Hematopoietic multipotent progenitor cell (in vitro differentiated cells): ENCODE measurements at places on chromosomes 5 and 9. TPM values are rescaled to one million over a fixed set of nuclear protein-coding genes. Genes with fewer than 3 reads are reported as not detected.

Gene TMEM174
- total RNA-seq, result not detected

Gene PLK2
- 44.2 TPM for total RNA-seq

DNA sequence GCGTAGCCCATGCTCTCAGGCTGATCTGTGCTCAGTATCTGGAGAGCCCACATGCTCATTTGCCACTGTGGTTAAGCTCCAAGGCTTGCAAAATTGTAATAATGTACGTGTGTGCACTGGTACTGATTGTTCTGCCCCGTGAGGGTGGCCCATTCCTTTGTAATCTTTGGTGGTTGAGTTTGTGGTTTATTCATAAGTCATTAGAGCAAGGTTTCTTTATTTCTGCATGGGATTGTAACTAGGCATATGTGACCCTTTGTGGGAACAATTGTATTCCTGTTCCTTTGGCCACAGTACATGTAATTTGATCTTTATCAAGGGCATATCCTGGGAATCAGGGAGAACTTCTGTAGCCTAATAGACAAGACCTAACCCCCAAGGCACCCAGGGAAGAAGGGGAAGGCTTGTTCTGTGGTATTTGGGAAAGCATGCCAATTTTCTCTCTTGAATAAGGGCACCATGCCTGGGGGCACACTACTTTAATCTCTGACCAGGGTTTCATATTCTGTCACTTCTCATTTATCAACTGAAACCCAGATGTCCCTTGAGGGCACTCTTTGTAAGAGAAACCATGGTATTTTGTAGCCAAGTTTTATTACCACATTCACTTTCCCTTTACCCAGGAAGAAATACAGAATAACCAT, 74.6 kb downstream of the NPR3 start:
- DNase-seq, result peak; percentile 60

- DNase-seq, result no peak
These were observed 420.2 kb downstream of the CDH12 start for GRCh38 chr5:22432905-22433304.

Gene STK32A
- total RNA-seq, result not detected

GRCh38 chr5:3197304-3198073, 398.1 kb upstream of the IRX1 start:
- DNase-seq, result no peak

- no peak for DNase-seq
These were observed 104.8 kb upstream of the SPOCK1 start for GRCh38 chr5:137603891-137604290.

GRCh38 chr9:123422635-123423310, 66.8 kb downstream of the CRB2 start:
- DNase-seq, result no peak

DNA sequence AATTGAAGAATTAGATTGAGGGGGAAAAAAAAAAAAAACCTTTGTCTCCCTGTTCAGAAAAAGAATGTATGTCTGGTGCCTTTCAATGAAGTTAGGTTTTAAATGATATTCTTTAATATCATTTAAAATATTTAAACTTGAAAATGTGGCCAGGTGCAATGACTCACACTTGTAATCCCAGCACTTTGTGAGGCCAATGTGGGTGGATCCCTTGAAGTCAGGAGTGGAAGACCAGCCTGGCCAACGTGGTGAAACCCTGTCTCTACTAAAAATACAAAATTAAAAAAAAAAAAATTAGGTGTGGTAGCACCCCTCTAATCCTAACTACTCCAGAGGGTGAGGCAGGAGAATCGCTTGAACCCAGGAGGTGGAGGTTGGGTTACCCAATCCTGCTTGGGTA, 111.1 kb upstream of the RASA1 start:
- no peak for DNase-seq

- no peak for DNase-seq
These were observed 243.1 kb downstream of the DENND1A start for GRCh38 chr9:123686829-123687192.

DNA sequence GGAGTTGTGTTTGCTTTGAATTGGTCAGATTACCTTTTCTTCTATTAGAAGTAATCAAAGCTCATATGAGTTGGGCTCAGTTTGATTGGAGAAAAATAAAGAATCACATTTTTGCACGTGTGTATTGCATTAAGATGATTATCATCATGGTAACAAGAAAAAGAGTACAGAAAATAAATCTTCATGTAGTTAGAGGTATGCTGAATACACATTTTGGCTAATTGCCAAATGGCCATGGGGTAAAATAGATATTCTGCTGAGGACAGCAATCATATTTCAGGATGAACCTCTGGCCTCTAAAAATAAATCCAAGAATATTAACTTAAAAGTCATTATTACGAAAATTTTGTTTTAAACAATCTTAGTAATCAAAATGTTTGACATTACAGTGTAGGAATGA, 38.9 kb upstream of the GNAQ start:
- no peak for DNase-seq

Gene DAB2IP
- total RNA-seq, result 0.81 TPM

- DNase-seq, result no peak
These were observed 1.0 kb downstream of the BRIX1 start for GRCh38 chr5:34916518-34916917.

DNA sequence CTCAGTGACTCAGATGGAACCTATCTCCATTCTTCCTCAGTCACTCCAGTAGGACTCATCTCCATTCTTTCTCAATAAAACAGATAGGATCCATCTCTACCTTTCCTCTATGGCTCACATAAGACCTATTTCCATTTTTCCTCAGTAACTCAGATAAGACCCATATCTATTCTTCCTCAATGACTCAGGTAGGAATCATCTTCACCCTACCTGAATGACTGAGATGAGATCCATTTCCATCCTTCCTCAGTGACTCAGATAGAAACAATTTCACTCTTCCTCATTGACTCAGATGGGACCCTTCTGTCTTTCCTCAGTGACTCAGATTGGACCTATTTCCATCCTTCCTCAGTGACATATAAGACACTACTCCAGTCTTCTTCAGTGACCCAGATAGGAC, 165.1 kb downstream of the FBXO4 start:
- DNase-seq, result no peak

Gene FAM221B
- total RNA-seq, result not detected

Gene SPINK6
- not detected for total RNA-seq

Gene GARIN3
- not detected for total RNA-seq

DNA sequence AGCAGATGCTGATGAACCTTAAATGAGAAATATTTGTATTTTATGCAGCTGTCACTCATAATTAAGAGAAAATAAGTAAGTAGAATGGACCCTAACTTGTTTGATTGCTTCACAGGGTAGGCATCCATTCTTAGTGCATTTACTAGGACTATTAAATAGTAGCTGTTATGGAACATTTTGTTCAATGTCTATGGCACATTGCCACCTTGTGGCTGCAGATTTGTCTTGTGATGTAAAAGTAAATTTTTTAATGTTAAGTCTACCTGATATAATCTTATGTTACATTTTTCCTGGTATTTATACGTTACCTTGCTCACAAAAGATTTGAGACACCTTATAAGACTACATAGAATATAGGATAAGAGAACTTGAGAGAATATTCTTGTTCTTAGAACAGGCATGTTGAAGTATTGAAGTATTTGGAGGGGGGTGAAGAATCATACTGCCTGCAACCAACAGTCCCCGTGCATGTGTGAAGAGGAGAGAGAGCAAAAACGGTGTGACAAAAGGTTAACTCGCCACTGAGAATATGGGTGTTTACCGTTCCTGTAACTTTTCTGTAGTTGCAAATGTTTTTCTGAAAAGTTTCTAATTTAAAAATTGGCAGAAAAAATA, 161.1 kb downstream of the MAST4 start:
- peak; percentile 73 for DNase-seq

DNA sequence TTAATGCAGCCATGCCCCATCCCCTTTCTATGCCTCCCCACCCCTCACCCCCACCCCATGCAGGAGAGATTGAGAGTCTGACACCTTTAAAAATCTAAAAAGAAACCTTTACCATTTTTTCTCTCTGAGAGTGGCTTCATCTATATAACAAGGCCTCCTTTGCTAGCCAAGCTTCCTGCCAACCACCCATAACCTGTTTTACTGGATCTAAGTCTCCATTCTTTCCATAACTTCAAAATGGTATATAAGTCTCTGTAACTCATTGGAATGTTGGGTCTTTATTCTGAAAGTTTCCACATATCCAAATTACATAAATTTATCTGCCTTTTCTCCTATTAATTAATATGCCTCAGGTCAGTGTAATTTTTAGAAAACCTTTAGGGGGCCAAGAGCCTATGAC, 1174.0 kb downstream of the MAT2B start:
- DNase-seq, result no peak

Gene EFNA5
- total RNA-seq, result under 0.01 TPM

DNA sequence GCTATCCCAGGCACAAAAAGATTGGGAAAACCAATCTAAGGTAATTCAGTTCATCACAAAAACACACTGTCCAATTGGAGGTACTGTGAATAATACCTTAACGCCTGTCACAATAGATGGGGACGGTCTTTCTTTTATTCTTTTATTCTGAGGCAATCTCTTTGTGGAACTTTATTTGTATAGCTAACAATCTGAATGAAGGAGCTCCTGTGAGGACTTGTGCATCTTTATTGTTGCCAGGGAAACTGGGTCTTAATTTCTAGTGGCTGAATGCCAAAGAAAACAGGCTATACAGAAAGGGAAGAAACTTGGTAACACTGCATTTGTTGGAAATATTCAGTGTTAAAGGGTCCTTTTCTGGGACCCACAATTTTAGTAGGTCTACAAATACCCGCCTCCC, 546.9 kb upstream of the C9orf72 start:
- no peak for DNase-seq

GRCh38 chr9:29793970-29794369, 2220.7 kb upstream of the C9orf72 start:
- no peak for DNase-seq

Gene GFI1B
- total RNA-seq, result 72.4 TPM

Gene ZDHHC11B
- total RNA-seq, result 1.6 TPM

- DNase-seq, result no peak
These were observed 42.9 kb downstream of the TMEFF1 start for GRCh38 chr9:100515578-100516494.

GRCh38 chr5:67187006-67187715, 9.4 kb downstream of the CD180 start:
- DNase-seq, result no peak

Gene GCNT4
- 0.27 TPM for total RNA-seq

DNA sequence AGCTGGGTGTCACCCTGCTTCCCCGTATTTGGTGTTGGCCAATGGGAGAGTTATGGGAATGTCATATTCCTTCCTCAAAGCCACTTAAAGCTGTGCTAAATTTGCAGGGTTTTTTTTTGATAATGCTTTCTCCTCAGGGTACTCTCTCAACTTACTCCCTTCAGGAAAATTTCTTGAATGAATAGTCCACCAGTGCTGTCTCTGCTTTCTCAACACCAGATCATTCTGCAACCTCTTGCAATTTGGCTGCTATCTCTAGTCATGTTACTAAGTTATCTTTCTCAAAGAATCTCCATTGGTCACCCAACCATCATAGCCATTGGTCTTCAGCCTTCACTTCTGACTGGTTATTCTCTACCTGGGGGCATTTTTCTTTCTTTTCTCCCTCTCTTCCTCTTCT, 13.4 kb upstream of the TNFAIP8 start:
- no peak for DNase-seq

Gene MOB3B
- 0.54 TPM for total RNA-seq

Gene CDC37L1
- total RNA-seq, result 6.5 TPM

GRCh38 chr5:133882846-133883245, 85.6 kb downstream of the C5orf15 start:
- no peak for DNase-seq

DNA sequence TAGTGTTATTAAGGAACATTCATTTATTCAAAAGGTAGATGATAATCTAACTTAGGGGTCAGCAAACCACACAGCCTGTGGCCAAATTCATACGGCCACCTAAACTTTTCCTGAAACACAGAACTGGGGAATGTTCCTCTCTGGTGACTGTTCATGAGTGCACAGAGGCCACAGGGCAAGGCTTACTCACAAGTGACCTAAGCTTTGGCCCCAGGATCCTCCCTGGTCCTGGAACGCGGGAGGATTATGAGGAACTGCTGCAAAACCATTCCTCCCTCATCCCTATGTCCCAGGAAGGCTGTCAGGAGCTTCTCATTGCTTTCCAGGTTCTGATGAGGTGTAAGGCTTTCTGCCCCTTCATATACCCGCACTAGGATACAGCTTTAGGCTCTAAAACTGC, 397.6 kb downstream of the SEMA5A start:
- DNase-seq, result no peak

GRCh38 chr9:78297672-78297961, 692 bp downstream of the PSAT1 start:
- no peak for DNase-seq

Gene HINT1
- total RNA-seq, result 301 TPM

GRCh38 chr9:2269778-2270177, 254.6 kb downstream of the SMARCA2 start:
- DNase-seq, result no peak

DNA sequence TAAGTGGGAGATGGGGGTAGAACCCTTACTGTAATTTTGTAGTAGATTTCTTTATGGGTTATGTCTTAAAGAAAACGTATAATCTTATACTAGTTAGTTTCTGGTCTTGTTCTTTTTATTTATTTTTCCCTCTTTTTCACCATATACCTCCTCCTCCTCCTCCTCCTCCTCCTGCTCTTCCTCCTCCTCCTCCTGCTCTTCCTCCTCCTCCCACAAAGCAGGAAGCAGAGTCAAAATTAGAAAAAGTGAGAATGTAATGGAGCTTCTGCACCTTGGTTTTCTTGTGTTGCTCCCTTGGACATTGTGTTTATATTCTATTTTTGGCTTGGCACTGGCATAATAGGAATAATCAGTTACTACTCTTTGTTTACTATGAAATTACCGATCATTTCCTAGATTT, 4.5 kb downstream of the MACIR start:
- no peak for DNase-seq

Gene FGD3
- total RNA-seq, result 59.8 TPM

- peak; percentile 28 for DNase-seq
These were observed 40.0 kb upstream of the ORM1 start for GRCh38 chr9:114282926-114283325.

DNA sequence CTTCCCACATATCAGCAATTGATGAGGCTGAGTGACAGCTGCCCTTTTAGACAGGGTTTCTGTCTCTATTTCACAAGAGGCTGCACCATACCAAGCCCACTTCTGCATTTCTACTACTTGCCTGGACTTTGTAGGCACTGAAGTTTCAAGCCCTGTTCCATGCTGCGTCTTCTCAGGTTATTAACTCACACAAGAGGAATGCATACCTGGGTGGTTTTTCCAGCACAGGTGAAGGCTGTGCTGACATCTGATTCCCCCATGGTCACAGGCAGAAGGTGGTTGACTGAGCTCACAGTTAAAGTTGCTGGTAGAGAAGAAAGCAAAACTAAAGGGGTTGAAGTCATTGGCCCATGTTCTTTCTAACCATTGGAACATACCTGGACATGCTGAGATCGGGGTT, 86.6 kb downstream of the MAMDC2 start:
- no peak for DNase-seq

DNA sequence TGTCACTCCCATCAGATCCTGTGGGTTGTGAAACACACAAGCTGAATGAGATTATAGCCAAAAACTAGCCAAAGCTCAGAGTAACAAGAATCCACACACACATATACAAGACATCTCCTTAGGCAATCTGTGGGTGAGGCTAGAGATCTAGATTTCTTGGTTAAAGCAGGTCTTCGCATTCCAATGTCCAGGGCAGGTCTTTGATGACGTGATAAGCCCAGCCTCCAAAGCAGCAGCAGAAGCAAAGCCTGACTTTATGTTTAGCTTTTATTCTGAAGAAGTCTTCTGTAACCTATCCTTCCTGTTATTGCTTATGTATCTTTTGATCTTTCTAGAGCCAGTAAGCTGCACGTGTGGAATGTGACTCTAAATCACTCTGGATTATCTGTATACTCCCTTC, 199.1 kb upstream of the SLC30A5 start:
- DNase-seq, result no peak

- DNase-seq, result no peak
These were observed 43.7 kb downstream of the TEX10 start for GRCh38 chr9:100308965-100309564.
